ENCODE measurements at places on chromosomes 1 and 21.

DNA sequence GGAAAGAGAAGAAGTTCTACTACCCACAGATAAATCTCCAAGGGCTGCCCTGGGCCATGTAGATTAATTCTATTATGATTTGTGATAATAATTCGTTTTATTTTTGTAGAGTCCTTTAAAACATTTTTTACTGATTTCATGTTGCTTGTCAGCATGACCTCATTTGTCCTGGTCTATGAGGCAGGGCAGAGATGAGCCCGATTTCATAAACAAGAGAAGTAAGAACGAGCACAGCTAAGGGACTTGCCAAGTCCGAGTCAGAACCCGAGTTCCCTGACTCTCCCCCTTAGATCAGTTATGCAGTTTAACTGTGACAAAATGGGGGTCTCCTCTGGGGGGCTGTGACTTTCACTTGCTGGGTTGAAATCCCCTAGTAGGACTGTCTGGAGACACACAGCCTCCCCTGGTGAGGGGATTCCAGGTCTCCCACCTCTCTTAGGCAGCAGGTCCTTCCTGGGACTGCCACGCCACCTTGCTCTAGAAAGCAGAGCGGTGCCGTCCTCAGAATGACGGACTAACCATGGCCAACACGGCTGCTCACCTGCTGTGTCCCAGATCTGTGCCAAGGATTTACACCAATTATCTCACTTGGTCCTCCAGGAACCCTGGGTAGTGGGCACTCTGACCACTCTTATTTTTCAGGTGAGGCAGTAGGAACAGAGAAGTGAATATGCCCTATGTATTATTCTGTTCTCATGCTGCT, 31.0 kb upstream of the SOX13 start:
- no peak for DNase-seq

GRCh38 chr1:239676522-239677273, 290.3 kb downstream of the CHRM3 start:
- DNase-seq = no peak

DNA sequence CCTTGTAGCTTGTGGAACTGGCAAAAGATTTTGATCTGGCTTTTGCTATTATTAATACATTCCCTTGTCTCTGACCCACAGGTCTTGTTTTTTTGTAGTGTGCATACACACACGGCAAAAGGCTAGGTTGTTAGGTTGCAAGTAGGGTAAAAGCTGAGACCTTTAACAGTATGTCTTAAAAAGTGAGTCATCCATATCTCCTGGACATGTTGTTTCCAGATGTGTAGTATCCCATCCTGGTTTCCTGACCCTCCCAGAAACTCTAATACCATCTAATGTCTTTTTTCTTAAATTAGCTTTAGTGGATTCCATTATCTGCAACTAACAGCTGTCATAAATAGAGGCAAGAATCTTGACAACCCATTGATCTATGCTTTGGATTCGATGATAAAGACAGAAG, 14.7 kb downstream of the OVGP1 start:
- no peak for DNase-seq

DNA sequence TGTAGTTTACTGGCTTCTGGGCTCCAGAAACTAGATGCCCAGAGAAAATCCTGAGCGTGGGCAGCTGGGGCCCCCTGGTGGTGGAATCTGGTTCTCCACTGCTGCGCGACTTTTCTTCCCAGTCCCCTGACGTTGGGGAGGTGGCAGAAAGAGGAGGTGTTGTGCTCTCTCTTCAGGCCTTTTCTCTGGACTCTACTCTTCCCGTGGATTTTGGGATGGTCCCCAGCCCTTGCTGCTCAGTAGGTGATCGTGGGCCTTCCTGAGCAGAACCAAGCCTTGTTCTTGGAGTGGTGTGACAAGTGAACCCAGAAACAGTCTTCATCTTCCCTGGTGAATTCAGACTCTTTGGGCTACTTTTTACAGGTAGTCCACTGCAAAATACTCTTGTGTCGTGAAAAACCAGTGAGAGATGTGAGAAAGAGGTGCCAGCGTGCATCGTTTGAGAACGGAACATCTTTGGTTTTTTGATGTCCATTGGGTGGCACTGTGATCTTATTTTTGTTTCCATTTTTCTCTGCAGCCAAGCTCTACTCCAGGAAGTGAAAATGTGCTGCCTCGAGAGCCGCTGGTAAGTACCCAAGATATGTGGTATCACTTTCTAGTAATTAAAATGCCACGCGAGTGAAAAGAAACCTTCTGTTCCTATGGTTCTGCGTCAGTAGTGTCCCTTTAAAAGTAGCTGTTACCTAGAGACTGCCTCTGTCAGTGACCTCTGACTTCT, 20.2 kb downstream of the PEX14 start:
- DNase-seq = peak; percentile 86

GRCh38 chr1:84737590-84737989, 47.3 kb upstream of the SSX2IP start:
- no peak for DNase-seq

GRCh38 chr1:62688687-62689085, 500 bp upstream of the DOCK7 start:
- DNase-seq = no peak

GRCh38 chr1:23825762-23826522, 713 bp upstream of the HMGCL start:
- no peak for DNase-seq

DNA sequence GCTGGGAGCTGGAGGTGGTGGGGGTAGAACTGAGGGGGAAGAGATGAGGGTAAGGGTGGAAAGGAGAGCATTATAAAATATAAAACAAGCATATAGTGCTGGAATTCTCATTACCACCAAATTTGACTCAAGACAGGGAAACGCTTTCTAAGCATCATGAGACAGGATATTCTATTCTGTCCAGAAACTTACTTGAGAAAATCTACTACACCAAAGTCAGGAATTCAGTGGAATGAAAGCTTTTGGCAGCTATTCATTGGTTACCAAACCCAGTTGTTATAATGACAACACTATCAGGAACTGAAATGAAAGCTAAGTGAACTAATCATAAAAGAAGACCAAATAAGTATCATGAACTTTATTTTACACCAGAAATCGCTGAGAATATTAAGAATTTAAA, 14.5 kb downstream of the AIDA start:
- peak; percentile 53 for DNase-seq

GRCh38 chr21:42317826-42318746, 2.9 kb upstream of the TFF3 start:
- DNase-seq = no peak

- DNase-seq = no peak
Measured at GRCh38 chr1:88016947-88017346, 667.1 kb upstream of the PKN2 start.

GRCh38 chr1:87641996-87642395, 313.3 kb downstream of the LMO4 start:
- DNase-seq = no peak

DNA sequence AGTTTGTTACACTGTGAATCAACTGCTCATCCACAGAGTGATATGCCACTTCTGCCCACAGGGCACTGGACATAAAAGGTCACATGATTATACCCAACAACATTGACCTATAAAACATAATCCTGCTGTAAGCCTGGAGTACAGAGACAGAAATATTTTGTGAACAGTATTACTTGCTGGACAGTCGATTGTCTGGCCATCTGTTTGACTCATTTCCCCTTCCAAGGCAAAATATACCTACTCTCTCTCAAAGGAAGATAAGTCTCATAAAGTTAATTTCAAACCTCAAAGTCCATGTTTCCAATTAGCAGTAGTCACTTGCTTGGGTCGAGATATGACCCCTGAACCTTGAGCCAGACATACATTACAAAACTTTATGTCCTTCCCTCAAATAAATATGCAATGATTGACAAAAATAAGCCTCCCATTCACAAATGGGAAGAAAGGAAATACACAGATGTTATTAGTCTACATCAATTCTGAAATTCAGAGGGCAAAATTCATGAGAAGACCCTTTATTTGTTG, 39.3 kb upstream of the RGS18 start:
- no peak for DNase-seq

DNA sequence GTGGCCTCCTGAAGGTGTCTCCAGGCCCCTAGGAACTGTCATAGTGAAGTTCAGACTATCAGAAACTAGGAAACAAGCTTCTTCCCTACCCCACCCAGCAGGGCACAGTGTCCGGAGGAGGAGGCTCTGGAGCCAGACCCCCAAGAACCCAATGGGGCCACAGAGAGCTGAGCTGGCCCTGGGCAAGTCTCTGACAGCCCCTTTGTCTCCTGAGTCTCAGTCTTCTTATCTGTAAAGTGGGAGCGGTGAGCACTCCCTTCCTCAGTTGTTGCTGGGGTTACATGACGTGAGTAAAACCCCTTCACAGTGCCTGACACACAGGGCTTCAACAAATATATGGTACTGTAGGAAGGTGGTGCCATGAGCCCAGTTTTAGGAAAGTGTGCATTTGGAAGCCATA, 675.8 kb downstream of the MATN1 start:
- no peak for DNase-seq

DNA sequence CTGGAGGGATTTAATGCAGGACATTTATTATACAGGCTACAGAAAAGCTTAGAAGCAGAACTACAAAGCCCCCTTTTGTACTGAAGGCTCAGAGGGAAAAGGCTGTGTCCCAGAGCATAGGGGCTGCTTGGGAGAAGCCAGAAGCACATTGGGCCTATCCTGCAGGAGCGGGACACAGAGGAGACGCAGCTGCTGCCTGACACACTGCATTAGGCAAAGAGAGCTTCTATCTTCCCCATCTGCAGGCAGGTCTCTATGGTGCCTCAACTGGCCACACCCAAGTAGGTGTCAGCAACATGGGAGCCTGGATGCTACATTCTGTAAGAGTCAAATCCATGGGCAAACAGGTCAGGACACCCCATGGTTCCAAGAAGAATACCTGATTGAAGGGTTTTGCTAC, 595.9 kb downstream of the AJAP1 start:
- no peak for DNase-seq

DNA sequence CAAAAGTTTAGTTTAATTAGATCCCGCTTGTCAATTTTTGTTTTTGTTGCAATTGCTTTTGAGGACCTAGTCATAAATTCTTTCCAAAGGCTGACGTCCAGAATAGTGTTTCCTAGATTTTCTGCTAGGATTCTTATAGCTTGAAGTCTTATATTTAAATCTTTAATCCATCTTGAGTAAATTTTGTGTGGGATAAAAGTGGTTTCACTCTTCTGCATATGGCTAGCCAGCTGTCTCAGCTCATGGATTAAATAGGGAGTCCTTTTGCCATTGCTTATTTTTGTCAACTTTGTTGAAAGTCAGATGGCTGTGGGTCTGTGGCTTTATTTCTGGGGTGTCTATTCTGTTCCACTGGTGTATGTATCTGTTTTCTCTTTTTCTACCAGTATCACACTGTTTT, 801.3 kb upstream of the ADGRL4 start:
- DNase-seq = no peak

GRCh38 chr1:77313491-77313890, 31.7 kb downstream of the AK5 start:
- peak; percentile 3 for DNase-seq

GRCh38 chr1:67689267-67690017, 4.4 kb downstream of the GADD45A start:
- DNase-seq = peak; percentile 32

- DNase-seq = peak; percentile 92
Measured at GRCh38 chr1:244163861-244164510, 112.9 kb downstream of the ZBTB18 start.

GRCh38 chr1:46642115-46642680, 25.6 kb upstream of the MOB3C start:
- no peak for DNase-seq

- peak; percentile 69 for DNase-seq
Measured at GRCh38 chr1:55156093-55156492, 59.1 kb downstream of the USP24 start.

DNA sequence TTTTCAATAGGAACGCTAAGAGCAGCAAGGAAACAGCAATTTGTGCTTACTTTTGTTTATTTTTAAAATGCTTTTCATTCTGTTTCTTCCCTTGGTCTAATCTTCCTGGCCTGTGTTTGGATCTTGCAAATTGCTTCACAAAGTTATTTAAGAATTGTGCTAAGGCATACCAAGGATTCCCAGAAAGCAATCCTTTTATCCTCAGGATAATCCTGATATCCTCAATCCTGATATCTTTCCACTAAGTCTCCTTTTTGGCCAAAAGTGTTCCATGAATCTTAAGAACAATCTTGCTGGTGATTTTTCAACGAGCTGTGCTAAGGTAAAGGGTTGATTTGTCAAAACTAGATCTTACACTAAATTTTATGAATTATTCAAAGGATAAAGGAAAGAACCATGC, 1577.9 kb downstream of the PLA2G4A start:
- peak; percentile 36 for DNase-seq

DNA sequence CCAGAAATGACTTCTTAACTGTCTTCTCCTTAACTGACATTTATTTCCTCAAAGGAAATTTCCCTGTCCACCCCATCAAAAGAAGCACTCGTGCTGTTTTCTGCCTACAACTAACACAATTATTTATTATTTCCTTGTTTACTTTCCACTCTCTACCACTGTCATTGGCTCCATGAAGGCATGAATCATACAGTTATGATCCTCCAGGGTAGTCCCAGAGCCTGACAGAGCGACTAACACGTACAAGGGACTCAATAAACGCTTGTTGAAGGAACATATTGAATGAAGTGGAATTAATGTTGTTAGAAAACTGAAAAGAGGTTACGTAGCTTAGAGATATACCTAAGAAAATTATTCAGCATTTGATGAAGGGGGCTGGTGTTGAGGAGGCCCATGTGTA, 20.9 kb downstream of the GREM2 start:
- no peak for DNase-seq

DNA sequence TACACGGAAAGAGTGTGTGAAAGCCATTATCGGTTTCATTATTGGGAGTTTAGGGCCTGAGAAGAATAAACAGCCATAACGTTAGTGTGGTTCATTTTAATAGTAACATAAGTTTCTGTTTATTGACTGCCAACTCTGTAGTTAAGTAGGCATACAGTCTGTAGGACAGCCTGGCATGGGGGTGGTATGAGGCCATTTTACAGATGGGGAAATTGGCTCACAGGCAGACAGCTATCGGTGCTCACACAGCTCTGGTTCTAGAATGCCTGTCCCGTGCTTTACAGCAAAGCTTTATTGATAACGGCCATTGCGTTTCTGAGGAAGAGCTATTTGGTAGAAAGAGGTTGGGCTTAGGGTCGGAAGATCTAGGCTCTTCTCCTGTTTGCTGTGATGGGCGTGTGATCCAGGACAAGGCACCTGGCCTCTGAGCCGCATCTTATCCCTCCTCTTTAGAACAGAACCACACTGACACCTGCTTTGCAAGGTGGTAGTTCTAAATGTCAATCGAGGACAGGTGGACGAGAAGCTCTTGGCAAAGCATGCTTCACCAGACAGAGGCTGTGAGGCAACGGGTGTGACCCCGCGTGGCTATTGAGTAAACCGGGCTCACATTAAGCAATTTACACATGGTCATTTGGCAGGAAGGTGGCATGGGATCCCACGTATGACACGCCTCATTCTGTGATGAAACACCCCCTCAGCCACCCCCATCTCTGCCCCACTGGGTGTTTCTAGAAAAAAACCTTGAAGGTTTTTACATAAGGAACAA, 14.9 kb downstream of the ETS2 start:
- DNase-seq = no peak
